ENCODE measurements at places on chromosomes 7 and 10.

DNA sequence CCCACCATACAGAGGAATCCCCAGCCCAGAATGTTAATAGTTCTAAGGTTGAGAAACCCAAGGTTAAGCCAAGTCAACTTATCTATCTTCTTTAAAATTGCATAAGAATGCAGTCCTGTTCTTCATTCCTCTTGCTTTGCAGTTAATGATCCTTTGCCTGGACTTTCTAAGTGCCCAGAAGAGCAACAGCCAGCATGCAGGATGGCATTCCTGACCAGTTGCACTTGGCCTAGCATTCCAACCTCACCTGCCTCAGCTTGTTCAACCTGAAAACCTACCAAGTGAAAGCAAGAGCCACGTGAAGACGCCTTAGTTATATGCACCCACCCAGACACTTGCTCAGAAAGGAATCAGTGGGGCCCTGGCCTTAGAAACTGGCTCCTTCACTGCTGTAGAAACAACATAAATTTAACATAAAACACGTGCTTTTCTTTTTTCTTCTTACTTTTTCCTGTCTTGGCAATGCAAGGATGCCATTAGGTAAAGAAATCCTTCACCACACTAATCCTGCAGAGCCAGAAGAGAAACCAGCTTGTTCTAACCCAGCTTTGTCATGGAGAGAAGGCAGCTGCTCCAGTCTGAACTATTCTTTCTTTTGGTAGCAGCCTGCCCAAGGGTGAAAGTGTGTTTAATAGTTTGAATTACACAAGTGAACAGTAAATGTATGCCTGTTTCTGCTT is 25.0 kb downstream of the EGFR start:
- DNase-seq, result no peak

GRCh38 chr7:8511855-8512254 is 78.4 kb downstream of the NXPH1 start:
- DNase-seq, result no peak

- no peak for DNase-seq
These were observed 13.0 kb downstream of the ZNF316 start for GRCh38 chr7:6650086-6650485.

DNA sequence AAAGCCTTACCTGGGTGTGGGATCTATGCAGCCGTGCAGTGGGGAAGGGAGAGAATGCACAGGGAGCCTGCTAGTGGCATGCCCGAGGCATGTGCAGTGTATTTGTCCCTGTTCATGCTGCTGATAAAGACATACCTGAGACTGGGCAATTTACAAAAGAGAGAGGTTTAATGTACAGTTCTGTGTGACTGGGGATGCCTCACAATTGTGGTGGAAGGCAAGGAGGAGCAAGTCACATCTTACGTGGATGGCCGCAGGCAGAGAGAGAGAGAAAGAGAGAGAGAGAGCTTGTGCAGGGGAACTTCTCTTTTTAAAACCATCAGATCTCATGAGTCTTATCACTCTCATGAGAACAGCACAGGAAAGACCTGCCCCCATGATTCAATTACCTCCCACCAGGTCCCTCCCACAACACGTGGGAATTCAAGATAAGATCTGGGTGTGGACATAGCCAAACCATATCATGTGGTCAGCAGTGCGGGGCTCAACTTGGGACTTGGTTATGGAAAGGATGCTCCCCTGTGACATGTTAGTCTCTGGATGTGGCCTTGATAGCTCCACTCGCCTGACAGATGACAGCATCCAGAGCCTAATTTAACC is 128.9 kb downstream of the DOCK1 start:
- DNase-seq, result no peak

DNA sequence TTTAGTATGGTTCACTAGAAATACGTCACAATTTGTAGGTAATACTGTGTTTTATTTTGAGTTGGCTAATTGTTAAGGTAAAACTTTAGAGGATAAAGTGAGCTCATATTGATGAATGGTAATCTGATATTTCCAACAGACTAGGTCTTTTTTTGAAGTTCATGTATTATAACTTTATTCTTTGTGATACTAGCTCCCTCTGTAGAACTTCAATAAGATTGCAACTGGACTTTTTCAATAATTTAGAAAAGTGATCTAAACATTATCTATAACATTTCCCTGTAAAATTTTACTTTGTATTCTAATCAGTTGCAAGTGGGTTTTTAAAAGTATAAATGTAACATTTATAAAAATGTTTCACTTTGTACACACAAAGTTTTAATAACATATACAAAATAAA is 83.5 kb downstream of the ADK start:
- no peak for DNase-seq

- no peak for DNase-seq
These were observed 135.6 kb downstream of the ATE1 start for GRCh38 chr10:121792198-121792597.

GRCh38 chr10:47454780-47455058 is 29.2 kb downstream of the ANXA8 start:
- DNase-seq, result no peak

- no peak for DNase-seq
These were observed 50.4 kb downstream of the VTI1A start for GRCh38 chr10:112497347-112497950.

DNA sequence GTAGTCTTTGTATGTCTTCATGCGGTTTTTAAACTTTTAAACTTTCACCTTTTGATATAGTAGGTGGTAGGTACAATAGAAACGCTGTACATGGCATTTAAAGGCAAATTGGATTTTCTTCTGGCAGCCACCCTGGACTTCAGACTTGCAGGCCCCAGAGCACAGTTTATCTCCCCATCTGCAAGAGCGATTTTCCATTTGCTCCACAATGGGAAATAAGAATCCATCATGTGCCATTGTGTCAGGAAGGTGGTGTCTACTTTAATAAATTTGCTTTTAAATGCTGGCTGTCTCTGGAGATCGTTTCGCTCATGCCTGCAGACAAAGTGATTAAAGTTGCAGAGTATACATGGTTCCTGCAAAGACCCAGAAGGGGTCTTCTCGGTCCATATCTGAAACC is 38.9 kb downstream of the UNC5B start:
- no peak for DNase-seq

DNA sequence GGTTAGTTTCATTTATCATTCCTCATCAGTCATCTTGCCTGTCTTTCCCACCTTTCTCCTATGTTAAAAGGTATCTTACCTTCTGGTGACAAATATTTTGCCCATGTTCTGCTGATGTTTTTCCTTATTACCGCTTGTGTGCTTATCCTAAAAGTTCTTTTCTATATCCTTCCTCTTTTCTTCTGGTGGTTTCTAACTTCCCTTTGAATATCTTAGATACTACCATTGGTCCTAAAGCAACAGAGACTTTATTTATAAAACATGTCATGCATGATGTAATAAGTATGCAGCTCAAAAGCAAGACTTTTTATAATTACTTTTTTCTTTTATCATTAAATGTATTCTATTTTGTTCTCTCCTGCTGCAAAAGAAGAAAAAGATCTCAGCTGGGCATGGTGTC is 24.8 kb downstream of the TBC1D12 start:
- no peak for DNase-seq

GRCh38 chr7:129134356-129134987 is 10.0 kb upstream of the TSPAN33 start:
- DNase-seq, result no peak

DNA sequence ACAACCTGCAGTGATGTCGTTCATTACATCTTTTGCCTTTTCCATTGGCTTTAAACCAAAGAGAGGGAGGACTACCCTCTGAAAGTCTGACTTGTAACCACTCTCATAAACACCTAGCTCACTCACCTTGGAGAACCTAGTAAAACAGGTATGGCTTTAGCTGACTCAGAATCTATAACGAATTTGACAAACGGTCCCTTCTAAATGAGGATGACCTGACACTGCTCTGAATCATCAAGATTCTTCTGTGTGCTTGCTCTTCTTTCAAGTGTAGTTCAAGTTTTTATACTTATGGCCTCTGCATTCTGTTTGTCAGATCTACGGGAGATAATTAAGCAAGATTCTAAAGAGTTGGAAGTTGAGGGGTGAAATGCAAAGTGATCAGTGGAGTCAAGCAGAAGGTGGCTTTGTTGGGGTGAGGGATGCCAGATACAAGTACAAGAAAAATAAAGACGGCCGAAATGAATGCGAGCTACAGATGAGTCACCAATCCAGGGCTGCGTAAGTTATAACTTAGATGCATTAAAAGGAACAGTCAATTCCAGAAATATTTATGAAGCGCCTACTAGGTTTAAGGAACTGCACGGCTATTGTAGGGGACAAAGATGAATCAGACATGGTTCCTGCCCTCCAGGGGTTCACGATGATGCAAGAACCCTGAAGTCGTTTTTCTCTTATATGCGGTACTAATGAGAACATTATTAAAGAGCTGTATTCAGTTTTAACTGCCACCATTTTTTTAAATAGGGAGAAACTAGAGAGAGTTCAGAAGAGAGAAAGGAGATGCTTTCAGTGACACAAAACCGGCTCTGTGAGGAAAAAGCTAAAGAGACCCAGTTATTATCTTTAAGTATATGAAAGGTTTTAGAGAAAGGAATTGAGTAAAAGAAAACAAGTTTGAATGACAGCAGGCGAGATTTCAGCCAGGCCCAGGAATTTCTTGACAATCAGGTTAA is 6.5 kb downstream of the HIPK2 start:
- DNase-seq, result no peak

GRCh38 chr7:69670701-69671100 is 72.4 kb downstream of the AUTS2 start:
- DNase-seq, result no peak

DNA sequence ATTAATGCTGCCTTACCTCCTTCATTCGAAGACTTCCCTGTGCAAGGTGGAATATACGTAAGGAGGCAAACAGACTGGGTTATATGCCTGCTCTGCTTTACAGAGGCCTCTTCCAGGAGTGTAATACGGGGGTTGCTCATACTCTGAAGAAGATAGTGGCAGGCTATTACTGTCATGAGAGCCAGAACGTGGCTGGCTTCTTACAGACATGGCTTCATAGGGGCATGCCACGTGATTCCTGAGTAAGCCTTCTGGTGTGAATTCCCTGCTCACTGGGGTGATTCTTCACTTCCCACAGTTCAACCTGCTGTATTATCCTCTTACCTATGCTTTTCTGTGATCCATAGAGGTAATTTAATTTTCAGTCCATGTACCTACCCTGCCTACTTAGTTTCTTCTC is 141.8 kb downstream of the ST7 start:
- DNase-seq, result no peak

- no peak for DNase-seq
These were observed 195.1 kb upstream of the KLF6 start for GRCh38 chr10:3980144-3980543.

GRCh38 chr10:101373063-101373462 is 19.1 kb downstream of the BTRC start:
- no peak for DNase-seq

GRCh38 chr7:77399816-77400215 is 16.3 kb downstream of the GSAP start:
- no peak for DNase-seq

- DNase-seq, result no peak
These were observed 9.3 kb upstream of the EN2 start for GRCh38 chr7:155448632-155449007.

DNA sequence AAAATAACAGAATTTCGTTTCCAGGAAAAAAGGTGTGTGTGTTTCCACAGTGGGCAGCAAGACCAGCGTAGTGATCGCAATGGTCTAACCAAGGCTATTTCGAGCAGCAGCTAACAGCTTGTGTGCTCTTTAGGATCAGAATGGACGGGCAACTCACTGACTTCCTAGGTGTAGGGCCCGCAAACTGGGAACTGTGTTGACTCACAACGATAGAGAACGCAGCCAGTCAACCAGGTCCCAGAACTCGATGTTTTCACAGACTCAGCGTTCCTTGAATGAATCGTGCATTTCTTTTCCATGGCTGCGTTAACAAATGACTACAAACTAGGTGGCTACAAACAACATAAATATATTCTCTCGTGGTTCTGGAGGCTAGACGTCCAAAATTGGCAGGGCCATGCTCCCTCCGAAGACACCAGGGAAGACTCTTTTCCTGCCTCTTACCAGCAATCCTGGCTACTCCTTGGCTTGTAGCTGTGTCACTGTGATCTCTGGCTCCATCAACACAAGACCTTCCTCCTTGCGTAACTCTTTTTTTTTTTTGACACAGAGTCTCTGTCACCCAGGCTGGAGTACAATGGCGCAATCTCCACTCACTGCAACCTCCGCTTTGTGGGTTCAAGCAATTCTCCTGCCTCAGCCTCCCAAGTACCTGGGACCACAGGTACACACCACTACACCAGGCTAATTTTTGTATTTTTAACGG is 39.1 kb downstream of the PODXL start:
- DNase-seq, result no peak

DNA sequence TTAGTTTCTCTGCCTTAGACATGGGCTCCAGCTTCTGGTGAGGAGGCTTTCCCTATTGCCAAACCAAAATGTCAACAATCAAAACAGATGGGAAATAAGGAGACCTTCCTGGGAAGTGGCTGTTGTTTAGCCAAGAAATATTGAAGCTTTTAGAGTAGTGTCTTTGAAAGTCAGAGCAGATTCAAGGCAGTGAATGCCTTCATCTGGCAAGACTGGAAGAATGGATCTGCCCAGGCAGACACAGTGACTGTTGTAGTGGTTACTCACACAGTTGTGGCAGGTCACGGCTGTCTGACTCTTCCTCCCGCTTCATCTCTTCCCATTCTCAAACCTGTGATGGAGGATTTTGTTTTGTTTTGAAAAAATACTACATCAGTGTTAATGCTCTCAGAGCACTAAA is 154.1 kb upstream of the ADO start:
- no peak for DNase-seq

GRCh38 chr7:99469381-99470065 is 3.2 kb upstream of the ZNF789 start:
- no peak for DNase-seq

DNA sequence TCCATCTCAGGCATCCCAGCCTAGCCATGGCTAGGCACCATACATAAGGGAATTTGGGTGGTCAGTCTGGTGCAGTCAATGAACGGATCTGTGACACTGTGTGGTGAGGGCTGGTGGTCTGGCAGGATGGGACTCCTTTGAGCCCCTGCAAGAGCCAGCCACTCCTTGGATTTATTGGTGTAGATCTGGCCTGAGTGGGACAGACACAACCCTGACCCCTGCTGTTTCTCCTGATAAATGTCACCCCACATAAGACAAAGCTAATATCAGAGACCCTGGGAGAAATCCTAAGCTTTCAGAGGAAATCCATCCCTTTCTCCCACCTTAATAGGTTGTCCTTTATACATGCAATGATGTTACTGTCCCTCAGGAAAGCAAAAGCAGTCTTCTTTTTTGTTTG is 2.3 kb downstream of the FBXO24 start:
- DNase-seq, result no peak

All from activated CD4-positive, alpha-beta T cell treated with anti-CD3 and anti-CD28 coated beads for 1 hour (primary cell).